Fibroblast of skin of right biceps (primary cell): ENCODE measurements at places on chromosomes 5 and 9.

DNA sequence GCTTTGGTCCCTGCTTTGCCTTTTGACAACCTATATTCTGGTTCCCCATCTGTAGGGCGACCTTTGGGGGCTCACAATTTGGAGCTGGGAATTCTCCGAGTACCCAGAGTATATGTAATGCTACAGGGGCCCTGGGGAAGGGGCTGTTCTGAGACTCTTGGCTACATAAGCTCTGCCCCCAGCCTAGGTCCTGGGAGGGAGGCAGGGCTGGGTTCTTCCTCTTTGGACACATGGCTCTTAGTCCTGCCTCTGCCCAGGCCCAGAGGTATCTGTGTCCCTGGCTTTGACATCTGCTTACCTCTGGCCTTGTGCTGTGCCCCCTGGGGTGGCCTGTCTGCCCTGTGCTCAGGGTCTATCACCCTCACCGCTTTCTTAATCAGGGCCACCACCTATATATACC lies 181.6 kb downstream of the CACNA1B start:
- DNase-seq, result no peak

- DNase-seq, result no peak
Measured at GRCh38 chr9:131120620-131121228, 4.7 kb upstream of the NUP214 start.

DNA sequence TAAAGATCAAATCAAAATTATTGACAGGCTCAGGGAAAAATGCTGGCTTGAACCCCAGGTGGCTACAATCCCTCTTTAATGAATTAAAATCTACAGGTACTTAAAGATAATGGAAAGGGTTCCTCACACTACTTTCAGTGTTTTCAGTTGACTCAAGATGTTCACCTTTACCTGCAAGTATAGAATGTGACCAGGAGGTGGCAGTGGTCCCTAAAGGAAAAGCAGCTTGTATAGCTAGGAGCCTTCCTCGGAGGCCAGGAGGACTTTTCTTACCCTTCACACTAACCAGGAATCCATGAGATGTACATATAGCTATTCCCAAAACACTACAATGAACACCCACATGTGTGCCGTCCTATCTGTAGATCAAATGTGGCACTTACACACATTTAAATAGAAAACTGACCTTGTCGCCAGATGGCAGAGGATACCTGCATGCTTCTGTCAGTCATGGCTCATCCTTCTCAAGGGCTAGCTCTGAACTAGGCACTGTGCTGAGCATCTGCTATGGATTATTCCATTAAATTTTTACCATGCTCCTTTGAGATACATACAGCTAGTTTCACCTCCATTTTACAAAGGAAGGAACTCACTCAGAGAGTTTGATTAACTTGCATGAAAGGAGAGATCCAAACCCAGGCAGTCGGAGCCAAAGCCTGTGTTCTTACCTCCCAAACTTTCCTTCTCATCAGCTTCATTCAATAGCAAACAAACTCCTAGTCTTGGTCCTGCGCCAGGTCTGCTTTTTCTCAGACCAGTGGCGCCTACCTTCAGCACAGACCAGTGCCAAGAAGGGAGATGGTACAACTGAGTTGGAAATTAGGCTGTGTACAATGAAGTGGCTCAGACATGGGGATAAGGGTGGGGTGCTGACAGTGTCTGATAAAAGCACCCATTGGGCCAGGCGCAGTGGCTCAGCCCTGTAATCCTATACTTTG lies 24.5 kb downstream of the C9orf152 start:
- peak; percentile 71 for DNase-seq

DNA sequence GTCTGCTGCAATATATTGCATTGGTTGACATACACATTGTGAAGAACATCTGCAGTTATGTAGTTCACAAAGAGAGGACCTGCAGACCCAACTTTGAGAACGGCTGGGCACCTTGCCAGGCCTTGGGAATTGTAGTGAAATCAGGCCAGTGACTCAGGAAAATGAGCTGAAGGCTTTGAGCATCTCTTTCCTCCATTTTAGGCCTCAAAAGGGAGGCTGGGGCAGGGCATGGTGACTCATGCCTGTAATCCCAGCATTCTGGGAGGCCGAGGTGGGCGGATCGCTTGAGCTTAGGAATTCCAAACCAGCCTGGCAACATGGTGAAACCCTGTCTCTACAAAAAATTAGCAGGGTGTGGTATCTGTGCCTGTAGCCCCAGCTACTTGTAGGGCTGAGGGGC lies 1.4 kb upstream of the IPPK start:
- DNase-seq, result peak; percentile 93

- peak; percentile 25 for DNase-seq
Measured at GRCh38 chr5:112787261-112787660, 49.6 kb downstream of the APC start.

DNA sequence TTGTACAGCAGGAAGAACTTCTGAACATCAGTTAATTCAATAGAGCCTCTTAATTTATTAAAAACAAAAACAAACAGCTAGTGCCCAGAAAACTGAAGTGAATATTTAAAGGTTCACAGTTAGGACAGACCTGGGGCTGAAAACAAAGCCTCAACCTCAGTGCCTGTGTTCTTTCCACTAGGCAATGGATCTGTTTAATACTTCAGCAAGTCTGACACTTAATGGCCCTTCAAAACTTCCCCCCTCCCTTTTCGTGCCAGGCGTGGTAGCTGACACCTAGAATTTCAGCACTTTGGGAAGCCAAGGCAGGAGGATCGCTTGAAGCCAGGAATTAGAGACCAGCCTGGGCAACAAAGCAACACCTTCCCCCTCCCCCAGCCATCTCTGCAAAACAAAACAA lies 54.5 kb upstream of the IFNK start:
- no peak for DNase-seq

DNA sequence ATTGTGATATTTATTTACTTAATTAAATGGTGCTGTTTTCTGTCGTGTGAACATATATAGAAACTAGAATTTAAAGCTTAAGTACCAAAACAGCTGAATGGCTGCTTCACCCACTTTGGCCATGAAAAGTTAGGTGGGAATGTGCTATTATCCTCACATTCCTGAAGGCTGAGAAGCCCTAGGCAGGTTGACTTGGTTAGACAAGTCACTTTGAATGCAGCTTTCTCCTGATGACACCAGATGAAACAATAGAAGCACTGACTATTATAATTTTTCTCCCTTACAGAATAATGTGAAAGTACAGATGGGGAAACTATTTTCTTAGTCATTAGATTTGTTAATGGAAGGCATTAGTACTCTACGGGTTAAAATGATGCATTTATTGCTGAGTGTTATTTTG lies 65.1 kb upstream of the C5orf46 start:
- no peak for DNase-seq

DNA sequence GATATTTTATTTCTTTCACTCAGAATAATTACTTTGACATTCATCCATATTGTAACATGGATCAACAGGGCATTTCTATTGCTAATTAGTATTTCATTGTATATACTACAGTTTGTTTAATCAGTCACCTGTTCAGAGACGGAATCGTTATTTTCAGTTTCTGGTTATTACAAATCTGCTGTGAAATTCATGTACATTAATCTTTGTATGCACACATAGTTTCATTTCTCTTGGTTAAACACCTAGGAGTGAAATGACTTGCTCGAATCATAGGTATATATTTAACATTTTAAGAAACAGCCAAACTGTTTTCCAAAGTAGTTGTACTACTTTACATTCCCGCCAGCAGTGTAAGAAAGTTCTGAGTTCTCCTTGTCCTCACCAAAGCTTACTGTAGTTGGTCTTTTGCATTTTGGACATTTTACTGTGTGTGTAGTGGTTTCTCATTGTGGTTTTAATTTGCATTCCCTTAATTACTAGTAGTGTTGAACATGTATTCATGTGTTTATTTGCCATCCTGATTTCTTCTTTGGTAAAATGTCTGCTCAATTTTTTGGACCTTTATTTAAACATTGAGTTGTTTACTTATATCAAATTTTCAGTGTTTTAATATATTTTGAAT lies 198.2 kb downstream of the SAXO1 start:
- no peak for DNase-seq

GRCh38 chr9:137057545-137057944 lies 3.7 kb upstream of the ENTPD2 start:
- no peak for DNase-seq

DNA sequence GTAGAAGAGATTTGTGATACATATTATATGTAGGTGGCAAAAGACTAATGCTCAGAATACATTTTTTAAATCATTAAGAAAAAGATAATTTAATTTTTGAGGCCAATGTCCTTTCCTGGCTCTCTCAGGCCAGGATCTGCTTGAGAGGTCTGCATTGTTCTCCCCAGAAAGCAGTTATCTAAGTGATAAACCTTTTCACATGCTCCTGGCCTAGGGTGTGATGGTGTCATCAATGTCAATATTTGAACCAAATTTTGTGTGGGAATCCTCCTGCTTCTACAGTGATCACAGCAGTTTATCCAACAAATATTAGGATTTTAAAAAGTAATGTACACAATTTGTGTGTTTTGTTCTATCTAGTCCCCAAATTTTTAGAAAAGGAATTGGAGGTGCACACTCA lies 166.6 kb downstream of the DIRAS2 start:
- no peak for DNase-seq

DNA sequence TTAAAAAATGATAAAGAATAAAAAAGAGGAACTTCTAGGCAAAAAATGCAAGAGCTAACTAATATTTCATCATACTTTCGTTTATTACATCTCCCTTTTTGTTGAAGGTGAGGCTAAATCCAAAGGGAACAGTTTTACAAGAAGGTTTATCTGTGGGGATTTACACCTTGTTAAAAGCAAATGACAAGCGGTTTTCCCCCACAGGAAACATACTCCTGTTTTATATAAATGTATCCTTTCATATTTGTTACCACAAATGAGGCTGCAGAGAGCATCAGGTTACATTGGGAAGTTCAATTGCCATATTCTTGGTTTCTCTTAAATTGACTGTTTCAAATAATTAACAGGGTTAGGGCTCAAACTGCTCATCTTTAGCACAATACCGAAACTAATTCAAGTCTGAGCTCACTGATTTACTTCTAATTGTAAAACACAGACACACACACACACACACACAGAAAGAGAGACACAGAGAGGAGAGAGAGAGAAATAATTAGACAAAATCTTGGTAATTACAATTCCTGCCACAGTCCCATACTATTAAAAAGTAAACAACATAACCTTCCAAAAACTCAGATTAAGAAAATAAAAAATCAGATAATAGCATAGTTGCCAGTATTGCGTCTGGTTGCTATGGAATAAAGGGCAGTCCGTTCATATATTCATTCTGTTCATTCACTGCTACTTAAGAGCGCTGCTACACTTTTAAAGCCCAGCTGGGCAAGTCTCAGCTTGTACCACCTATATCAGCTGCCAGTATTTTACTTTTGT lies 17.1 kb downstream of the RFX3 start:
- peak; percentile 25 for DNase-seq

GRCh38 chr9:121373011-121373729 lies 3.1 kb upstream of the STOM start:
- DNase-seq, result peak; percentile 33

GRCh38 chr5:136810261-136810801 lies 445.0 kb upstream of the TRPC7 start:
- peak; percentile 88 for DNase-seq

GRCh38 chr9:134285215-134285845 lies 40.9 kb upstream of the RXRA start:
- DNase-seq, result no peak

GRCh38 chr5:142929587-142929986 lies 159.4 kb downstream of the ARHGAP26 start:
- DNase-seq, result peak; percentile 20

- peak; percentile 93 for DNase-seq
Measured at GRCh38 chr9:124553738-124554137, 46.5 kb upstream of the NR5A1 start.

DNA sequence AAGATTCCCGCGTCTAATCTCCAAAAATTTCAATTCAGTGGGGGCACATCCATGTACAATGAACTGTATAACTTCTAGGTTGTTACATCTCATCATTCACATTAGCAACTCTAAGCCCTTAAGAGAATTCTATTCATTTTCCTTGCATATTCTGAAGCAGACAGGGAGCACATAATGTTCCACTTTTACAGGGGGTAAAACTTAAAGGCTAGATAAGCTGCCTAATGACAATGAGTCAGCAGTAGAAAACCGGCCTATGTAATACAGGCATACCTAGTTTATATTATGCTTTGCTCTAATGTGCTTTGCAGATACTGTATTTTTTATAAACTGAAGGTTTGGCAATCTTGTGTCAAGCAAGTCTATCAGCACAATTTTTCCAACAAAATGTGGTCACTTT lies 40.4 kb downstream of the PTAR1 start:
- no peak for DNase-seq

- no peak for DNase-seq
Measured at GRCh38 chr9:31034311-31034710, 1350.1 kb upstream of the ACO1 start.

GRCh38 chr5:150510460-150511263 lies 2.7 kb downstream of the NDST1 start:
- peak; percentile 57 for DNase-seq

DNA sequence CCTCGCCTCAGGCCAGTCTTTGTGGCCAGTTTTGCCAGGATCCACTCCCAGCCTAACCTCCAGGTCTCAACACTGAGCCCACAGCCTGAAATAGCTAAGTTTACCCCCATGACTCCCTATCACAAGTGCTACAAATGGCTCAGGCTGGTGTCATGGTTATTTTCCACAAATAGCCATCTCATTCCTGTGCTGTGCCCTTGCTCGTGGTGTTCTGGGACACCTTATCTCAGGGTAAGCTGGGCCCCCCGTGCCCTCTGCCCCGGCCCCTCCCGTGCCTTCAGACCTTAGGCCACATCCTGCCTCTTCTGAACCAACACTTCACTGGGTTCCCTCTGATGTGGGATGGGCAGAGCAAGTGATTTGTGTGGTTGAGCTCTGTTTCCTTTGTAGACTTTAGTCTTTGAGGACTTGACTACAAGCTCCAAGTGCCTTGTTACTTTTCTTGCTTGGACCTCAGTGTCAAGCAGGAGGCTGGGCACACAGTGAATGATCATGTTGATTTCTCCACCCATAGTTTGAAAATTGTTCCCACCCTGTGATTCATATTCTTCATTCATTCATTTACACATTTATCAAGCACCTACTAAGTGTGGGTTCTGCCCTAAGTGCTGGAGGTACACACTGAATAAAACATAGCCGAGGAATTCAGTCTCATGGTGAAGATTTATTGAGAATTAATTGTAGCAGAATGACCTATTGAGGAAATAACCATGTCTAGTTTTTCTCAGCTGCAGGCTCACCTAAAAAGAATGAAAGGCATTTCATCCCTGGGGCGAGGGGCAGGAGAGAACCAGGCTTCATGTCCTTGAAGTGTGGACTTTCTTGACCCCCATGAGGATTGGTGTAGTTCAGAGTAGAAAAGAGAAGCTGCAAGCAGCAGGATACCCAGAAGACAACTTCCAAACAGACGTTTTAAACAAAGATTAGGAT lies 84.5 kb upstream of the CTNNA1 start:
- peak; percentile 60 for DNase-seq

- peak; percentile 15 for DNase-seq
Measured at GRCh38 chr5:104241046-104241445, 678.5 kb upstream of the NUDT12 start.

- no peak for DNase-seq
Measured at GRCh38 chr9:105138306-105138801, 106.1 kb upstream of the SLC44A1 start.

DNA sequence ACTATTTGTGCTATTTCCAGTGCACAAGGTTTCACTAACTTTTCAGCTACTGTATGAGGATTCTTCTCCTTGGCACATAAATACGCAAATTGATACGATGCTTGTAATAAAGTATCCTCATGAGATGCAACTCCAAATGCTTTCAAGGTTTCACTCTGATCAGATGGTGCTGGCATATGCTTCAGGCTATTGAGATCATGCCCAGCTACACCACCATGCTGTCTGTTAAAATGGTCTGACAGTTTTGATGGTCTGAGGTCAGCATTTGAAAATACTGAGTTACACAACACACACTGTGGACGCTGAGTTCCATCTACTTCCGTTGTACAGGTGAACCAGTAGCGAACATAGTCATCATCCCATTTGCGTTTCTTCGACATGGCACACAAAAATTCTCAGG lies 4.7 kb downstream of the FAM200C start:
- DNase-seq, result no peak
